EL (cell line): ENCODE measurements at places on chromosomes 3 and 15.

GRCh38 chr15:90087454-90088154 lies 14.7 kb downstream of the IDH2 start:
- DNase-seq = peak; percentile 30

DNA sequence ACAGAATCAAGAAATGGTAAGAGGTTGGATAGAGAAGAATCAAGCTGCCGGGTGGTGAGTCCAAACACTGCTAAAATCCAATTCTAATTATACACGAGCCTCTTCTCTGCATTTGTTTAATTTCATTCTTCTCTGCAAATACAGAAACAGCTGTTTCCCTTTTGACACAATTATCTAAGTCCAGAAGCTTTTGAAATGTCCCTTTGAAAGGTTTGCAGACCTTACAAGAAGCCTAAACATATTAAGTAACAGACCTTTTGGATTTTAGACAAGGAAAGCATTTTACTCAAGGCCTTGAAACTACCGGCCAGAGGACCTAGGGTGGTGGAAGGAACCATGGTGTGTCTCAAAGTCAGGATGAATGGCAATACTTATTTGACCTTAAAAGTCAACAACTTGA lies 403.8 kb upstream of the ADAMTS9 start:
- DNase-seq = no peak

DNA sequence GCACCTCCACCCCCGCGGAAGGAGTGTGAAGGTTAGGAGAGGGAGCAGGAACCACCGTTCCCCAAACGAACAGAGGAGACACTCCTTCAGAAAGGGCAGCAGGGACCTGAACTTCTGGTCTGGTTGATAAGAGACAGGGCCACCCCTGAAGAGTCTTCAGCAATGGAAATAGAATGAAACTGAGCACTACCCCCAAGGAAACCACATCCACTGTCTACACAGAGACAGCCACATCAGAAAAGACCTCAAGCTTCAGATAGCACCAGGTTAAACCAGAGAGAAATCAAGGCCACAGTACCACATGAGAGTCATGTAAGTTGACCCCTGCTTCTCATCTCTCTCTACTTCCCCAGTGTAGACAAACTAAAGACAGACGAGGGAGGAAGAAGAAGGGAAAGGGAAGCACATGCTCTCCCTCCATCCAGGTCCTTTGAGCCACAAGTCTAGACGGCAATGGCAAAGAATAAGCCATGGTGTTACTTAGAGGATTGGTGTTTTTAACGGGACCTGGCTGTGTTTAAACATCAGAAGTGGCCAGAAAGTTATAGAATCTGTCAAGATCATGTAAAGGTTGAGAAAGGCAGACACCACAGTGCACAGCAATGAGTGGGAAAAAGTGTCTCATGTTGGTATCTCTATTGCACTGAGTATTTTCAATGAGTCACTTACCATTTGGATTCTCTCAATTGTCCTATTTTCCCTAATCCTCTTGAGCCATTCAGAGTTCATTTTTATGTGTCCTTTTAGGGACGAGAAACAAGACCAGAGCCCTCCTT lies 31.4 kb upstream of the CTNNB1 start:
- no peak for DNase-seq

GRCh38 chr15:48282216-48282615 lies 49.0 kb upstream of the DUT start:
- no peak for DNase-seq

GRCh38 chr15:96849271-96849900 lies 518.9 kb downstream of the NR2F2 start:
- DNase-seq = peak; percentile 56

DNA sequence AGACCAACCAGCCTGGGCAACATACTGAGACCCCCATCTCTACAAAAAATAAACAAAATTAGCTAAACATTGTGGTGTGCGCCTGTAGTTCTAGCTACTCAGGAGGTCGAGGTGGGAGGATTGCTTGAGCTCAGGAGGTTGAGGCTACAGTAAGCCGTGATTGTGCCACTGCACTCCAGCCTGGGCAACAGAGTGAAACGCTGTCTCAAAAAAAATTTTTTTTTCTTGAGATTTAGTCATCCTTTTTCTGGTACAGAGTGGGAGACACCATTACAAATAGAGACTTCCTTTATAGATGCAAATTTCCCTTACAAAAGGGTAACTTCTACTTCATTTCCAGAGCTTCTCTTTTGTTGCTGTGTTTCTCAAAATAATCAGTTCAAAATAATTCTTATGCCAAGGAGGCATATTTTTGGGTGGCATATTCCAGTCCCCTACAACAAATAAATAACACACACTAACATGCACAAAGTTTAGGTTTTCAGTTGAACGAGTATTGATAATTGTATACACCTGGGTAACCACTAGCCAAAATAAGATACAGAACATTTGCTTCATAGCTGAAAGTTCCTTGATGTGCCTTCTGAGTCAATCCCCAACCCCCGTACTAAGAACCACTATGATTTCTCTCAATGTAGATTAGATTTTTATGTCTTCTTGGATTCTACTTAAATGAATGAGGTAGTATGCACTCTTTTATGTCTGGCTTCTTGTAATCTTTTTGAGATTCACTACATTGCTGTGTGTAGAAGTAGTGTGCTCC lies 248.9 kb upstream of the PROK2 start:
- DNase-seq = no peak

DNA sequence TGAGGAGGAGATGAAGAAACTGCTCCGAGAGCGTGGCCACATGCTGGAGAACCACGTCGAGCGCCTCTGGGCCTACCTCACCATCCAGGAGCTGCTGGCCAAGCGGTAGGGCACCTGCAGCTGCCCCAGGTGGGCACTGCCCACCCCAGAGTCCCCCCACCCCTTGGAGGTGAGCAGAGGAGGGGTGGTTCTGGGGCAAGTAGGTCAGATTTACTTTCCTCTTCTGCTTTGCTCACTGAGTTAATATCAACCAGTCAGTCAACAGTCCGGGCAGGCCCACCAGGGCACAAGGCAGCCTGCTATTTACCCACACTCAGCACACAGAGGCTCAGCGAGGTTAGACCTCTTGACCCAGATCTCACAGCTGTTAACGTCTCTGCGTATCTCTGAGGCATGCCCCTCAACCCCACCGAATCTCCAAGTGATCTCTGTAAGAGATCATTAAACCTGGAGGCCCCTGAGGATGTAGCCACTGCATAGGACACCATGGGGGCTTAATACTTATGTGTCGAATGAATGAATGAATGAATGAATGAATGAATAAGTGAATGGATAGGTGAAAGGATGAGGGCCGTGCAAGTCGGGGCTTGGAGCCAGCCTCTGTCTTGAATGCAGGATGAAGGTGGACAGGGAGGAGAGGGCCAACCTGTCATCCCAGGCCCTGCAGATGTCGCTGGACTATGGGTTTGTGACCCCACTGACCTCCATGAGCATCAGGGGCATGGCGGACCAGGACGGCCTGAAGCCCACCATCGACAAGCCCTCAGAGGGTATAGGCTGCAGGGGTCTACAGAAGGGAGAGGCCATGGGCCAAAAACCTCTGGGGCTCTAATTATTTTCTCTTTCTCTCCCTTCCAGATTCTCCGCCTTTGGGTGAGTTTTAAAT lies 8.0 kb upstream of the ITIH3 start:
- DNase-seq = no peak

DNA sequence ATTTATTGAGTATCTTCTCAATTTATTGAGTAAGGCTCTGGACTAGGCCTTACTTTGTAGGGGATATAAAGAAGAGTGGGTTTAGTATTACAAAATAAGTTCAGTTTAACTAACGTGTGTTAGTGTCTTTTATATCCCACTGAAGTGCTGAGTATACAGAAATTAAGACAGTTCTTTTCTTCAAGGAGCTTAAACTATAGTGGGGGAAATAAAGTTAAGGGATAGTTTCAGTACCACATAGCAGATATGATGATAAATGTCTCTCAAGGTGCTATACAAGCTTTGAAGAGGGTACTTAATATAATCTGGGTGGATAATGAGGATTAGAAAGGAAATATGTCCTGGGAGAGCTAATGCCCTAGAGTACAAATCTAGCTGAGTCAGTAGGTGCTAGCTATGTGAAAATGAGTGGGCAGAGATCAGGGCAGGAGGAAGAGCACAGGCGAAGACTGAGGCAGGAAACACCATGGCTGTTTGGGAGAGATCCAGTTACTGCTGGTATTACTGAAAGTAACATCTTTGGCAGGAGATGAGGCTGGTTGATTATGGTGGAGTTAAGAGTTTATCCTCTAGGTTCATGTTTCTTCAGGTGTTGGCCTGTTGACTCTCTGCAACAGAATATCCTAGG lies 46.0 kb downstream of the TEX9 start:
- DNase-seq = peak; percentile 1

GRCh38 chr3:123656691-123657090 lies 71.8 kb upstream of the HACD2 start:
- no peak for DNase-seq
